ENCODE measurements at places on chromosomes 7 and 10. TPM values are rescaled to one million over a fixed set of nuclear protein-coding genes. Genes with fewer than 3 reads are reported as not detected.

The MNX1 gene
- not detected for polyA plus RNA-seq

DNA sequence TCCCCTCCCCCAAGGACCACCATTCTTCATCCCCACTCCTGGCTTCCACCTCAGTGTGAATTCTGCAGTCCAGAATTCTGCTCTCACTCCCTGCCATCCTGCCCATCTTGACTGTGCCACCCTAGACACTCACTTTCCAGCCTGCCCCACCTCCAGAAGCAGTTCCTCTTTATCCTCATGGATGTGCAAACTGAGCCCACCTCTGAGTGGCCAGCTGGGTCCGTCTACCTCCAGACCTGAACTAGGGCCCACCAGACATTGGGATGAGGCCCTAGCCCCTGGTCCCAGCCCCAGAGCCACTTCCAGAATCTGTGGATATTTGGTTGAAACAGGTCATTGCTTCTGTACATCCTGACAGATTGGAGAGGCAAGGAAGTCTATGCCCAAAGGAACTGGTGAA is 58.5 kb downstream of the GRID1 start:
- no peak for DNase-seq

GRCh38 chr7:19754521-19755116 is 18.8 kb downstream of the TMEM196 start:
- DNase-seq, result no peak

DNA sequence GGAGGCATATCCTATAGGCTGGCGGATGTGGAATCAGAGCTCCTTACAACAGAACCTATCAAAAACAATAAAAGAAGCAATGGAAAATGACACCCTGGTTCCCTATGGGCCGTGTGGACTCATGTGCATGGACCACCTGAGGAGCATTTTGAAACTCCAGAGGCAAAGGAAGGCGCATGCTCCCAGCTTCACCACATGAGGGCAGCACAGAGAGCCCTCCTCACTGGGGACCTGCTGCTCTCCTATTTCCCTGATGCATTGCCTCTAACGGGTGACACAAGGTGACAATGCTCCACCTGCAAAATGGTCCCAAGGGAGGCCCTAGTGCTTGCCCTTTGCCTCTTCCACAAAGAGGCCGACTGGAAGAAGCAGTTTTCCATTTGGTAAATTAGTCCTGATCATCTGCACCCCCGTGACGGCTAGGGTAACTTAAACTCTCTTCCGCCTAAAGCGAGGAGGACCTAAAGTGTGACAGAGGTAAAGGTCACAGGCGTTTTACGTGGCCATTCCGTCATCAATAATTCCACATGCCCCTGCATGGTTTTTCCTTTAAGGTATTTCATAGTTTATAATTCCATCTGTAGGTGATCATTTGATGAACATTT is 67.7 kb downstream of the GPAM start:
- DNase-seq, result no peak

The GJD4 gene
- not detected for polyA plus RNA-seq

- DNase-seq, result no peak
Measured at GRCh38 chr7:24498439-24498838, 74.8 kb upstream of the PALS2 start.

DNA sequence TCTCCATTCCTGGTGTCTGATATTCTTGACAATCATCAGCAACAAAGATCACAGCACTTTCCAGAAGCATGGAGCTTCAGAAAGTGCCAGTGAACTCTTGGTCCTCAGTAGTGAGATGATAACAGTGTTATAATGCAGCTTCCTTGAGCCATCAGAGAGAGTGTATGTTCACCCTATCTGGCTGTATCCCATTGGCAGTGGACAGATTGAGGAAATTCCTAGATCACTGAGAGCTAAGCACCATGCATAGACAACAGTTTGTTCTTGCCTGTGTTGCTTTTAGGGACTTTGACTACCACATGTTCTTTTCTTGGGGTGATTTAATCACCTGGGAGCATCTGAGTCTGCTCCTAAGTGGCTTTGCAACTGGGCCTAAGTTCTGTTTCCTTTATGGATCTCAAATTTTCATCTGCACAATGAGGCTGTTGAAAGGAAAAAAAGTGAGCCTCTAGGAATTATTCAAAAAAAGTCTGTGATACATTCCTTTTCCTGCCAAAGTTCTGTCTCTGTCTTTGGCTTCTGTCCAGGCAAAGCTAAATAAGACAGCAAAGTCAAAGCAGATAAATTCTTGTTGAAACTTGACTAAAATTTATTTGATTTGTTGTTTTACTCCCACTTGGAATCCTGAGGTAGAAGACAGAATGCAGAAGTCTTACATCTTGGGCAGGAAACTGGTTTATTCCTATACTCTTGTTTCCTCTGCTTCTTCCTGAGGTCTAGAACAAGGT is 14.5 kb upstream of the ZNF282 start:
- DNase-seq, result no peak

The AP5Z1 gene
- 27.8 TPM for polyA plus RNA-seq

The FKBP6 gene
- polyA plus RNA-seq, result 0.90 TPM

- no peak for DNase-seq
Measured at GRCh38 chr10:84539216-84539615, 210.8 kb downstream of the CCSER2 start.

The GNAI1 gene
- 133 TPM for polyA plus RNA-seq

- DNase-seq, result no peak
Measured at GRCh38 chr7:69052447-69052846, 545.8 kb upstream of the AUTS2 start.
